Effector CD4-positive, alpha-beta T cell (primary cell): ENCODE measurements at places on chromosomes 7 and 10.

DNA sequence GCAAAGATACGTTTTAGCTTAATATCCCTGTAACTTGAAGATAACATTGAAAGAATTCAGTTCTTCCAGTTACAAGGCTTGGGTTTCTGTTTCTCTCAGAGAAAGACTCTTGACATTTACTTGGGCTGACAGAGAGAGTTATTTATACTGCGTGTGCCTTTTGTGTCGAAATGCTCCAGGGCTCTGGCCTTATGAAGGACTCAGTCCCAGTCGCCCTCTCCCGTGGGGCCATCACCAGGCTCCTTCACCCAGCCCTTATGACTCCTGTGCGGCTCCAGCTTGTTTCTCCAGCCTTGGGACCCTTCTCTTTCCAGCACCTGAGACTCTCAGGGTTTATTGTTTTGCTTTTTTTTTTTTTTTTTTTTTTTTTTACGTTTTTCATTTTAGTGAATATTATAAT is 242.3 kb upstream of the DKK1 start:
- DNase-seq: no peak

DNA sequence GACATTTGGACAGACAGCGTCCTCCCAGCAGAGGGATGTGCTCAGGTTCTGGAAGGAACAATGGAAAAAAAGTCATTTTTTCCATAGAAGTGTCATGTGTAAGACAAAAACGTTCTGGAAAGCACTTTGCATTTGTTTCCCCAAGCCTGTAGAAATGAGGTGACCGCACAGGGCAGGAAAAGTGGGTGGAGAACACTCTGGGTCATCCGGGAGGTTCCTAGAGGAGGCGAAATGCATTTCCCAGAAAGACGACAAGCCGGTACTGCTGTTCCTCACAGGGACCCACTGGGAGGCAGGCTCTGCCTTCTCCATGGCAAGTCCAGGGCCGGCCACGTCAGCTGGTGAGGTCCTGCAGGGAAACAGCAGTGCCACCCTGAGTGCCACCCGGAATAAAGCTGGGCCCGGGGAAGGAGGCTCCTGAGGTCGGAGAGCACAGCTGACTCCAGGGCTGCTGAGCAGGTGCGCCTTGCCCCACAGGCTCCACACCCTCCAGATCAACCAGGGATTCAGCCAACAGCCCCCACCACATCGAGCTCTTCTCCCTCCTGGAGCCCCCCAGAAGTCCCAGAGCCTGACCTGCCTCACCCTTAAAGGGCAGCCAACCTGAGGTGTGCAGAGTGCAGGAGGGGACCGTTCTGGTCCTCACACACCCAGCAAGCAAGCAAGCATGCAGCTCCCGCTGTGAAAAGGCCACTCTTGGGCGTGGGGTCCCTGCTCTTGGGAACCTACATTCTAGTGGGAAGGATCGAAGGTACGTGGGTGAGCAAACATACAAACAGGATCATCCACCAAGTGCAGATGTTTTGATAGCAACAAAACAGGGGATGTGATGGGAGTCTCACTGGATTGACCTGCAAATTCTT is 28.8 kb upstream of the INPP5A start:
- DNase-seq: no peak

GRCh38 chr7:108813251-108814014 is 243.8 kb downstream of the DNAJB9 start:
- no peak for DNase-seq

GRCh38 chr10:86960003-86960862 is 1.8 kb downstream of the SNCG start:
- DNase-seq: no peak

DNA sequence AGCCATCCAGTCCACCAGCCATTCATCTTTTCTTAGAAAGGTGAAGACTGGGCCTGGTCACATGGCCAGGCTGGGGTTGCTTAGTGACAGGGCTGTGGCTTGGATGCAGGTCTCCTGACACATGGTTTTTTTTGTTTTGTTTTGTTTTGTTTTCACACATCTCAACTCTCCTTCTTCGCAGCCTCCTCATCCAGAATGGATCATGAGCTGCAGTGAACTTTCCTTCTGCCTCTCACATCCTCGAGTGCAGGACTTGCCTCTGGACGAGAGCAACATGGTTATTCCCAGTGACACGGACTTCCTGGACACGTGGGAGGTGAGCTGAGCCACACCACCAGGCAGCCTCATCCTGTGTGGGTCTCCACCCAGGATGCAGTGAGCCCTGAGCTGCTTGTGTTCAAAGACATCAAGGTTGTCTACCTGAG is 9.5 kb downstream of the AKR1E2 start:
- DNase-seq: no peak

DNA sequence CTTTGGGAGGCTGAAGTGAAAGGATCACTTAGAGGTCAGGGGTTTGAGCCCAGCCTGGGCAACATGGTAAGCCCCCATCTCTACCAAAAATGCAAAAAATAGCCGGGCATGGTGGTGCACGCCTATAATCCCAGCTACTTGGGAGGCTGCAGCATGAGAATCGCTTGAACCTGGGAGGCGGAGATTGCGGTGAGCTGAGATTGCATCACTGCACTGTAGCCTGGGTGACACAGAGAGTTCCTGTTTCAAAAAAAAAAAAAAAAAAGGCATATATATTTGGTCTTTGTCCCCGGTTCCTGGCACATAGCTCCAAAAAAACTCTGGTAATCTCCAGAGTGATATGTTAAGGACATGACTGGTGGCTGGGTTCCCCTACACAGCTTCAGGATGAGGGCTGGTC is 147.3 kb downstream of the SEC23IP start:
- no peak for DNase-seq

GRCh38 chr10:49622426-49623425 is 8.9 kb downstream of the CHAT start:
- DNase-seq: no peak

GRCh38 chr7:149367418-149368180 is 93.3 kb downstream of the ZNF777 start:
- no peak for DNase-seq

DNA sequence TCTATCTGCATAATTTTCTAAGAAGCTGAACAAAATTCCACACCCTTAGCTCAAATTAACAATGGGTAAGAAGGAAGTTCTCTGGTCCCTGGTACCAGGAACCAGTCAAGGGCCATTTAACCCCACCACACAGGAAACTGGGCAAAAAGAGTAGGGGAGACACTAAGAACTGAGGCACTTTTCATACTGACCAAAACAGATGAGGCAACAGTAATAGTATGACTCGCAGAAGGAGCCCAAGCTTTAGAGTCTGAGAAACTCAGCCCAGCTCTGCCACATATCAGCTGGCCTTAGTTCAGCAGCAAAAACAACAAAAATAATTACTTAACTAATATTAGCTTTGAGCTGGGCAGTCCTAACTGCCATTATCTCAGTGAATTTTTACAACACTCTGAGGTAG is 221.2 kb downstream of the FAM107B start:
- DNase-seq: no peak

GRCh38 chr7:92246360-92247101 is 757 bp downstream of the ANKIB1 start:
- DNase-seq: peak; percentile 20

DNA sequence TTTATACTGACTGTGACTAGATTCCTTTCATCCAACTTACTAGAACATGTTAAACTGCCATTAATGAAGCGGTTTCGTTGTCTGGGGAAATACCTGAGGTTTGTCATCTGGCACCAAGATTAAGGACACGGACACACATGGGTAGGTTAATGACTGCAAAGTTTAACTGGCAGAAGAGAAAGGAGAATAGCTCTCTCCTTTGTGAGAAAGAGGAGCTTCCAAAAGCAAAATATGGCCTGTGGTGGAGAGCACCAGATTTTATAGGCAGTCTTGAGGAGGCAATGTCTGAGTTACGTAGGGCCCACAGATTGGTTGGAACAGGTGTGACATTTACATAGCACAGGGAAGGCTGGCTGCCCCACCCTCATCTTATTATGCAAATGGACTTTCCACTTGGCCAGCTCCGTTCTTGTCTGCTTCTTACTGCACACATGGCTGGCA is 1193.0 kb upstream of the CELF2 start:
- DNase-seq: no peak

DNA sequence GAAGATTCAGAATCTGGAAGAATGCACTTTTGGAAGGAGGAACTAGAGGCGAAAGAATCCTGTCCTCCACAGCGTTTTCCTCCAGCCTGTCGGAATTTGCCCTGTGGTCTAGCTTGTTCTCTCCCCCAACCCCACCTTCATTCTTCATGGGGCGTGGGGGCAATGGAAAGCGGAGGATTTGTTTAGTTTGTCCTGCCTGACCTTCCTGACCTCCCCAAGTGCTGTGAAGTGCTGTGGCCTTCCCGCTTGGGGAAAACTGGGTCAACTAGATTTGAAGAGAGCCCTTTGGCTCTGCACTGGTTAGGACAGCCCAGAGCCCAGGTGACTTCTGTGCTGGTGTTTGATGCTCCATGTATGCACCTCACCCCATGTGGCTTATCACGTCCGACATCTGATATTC is 49.1 kb downstream of the GATA3 start:
- DNase-seq: no peak

DNA sequence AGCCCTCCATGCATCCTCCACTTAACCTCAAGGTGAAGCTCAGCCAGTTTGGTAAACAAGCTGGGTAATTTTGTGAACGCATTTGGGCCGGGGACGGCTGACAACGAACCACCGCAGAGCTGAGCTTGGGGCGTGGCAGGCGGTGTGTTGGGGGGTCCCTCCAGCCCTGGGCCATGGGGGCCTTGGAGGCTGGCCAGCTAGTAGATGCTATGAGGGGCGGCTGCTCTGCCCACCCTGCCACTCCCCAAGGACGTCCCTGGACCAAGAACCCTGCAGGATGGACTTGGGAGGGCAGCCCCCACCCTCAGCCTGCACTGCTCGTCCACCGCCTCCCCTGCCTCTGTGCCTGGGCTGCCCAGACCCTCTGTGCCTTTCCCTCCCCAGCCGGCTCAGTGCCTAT is 12.0 kb upstream of the SCART1 start:
- DNase-seq: no peak

GRCh38 chr7:139758388-139758787 is 19.4 kb downstream of the HIPK2 start:
- no peak for DNase-seq

DNA sequence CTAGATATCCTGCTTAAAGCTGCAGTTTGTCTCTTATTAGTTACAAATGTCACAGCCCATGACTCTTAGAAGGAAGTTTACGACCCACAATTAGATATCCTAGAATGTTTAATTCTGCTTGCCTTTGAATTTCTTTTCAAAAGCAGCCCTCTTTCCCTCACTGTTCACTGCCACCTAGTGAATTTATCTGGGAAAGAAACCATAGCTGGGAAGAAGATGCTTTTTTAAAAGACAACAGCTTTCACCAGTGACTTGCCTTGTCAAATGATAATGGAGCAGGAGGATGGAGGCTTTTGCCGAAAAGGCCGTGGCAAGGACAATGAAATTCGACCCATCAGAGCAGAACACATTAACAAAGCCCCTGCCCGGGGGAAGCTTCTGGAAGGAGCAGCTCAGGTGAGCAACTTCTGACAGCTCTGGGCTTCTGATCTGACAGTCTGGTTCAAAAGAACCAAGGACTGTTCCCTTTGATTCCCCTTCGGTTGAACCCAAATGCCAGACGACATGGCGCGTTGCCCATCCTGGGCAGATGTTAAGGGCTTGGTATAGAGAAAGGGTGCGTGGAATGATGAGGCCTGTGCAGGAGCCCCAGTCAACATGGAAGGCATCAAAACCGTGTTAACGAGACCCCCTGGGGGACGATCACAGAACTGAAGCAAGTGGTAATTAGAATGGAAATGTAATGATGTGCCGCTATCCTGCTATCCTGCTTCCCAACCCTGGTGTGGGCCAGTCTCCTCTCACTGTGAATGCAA is 236.8 kb downstream of the FRMD4A start:
- DNase-seq: no peak

DNA sequence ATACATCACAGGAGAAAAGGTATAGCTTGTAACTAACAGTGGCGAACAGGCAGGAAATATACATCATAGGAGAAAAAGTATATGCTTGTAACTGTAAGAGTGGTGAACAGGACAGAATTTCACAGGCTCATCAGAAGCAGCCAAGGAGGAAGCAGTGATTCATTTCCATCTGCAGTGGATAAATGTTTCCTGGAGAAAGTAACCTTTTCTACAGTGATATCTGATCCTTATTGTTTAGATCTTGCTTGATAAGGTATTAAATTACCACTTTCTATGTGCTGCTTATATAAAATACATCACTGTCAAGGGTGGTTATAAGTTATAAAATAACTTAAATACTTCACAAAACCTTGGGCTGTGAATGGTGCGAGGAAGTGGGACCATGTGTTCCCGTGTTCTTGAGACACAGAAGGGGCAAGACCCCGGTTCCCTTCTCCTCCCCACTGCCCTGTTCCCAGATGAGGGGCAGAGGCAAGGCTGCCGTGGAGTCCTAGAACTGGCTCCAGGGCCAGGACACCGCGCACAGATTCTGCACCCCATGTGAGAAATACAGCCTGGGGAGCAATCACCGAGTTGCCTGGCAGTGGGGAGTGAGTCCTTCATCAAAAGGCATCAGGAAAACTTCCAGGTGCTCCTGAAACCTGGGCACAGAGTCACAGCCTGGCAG is 135.2 kb downstream of the DIP2C start:
- DNase-seq: no peak

DNA sequence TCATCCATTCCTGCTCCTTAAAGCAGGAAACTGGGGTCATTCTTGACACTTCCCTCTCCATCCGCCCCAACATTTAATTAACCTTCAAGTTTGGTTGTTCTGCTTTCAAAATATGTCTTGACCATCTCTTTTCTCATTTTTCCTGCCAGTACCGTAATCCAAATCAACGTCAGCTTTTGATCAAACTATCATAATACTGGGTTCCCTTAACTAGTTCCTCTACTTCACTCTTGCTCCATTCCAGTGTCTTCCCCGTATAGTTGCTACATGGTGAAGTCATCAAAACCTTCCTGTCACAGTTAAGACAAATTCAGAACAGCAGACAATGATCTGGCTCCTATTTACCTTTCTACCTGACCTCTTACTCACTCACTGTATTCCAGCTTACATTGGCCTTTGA is 6.6 kb upstream of the KLF14 start:
- DNase-seq: no peak

GRCh38 chr7:157418204-157419034 is 81.6 kb downstream of the DNAJB6 start:
- DNase-seq: no peak

DNA sequence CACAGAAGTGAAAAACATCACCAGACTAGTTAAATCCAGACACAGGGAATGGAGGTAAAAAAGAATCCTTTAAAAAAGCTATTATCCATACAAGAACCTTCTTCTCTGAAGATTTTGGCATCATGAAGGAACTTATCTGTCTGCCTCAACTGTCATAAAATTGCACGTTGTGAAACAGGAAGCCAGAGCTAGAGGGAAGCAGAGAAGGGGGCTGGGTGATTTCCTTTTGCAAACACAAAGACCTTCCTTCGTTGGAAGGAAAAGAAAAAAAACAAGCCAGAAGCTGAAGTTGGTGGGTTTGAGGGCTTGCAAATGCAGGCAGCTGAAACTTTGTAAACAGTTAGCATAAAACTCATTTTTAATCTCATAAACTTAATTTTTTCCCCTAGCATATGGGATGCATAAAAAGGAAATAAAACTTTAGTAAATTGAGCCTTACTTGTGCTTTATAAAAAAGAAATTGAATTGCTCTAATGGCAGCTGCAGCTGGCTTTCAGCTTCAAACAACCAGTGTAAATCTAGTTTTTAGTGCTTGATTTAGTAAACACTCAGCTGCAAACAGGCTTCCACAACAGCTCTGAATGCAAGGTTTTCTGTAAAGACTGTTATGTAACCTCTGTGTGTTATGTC is 101.6 kb downstream of the OTUD1 start:
- DNase-seq: no peak
